ENCODE measurements at places on chromosomes 3 and 15.

DNA sequence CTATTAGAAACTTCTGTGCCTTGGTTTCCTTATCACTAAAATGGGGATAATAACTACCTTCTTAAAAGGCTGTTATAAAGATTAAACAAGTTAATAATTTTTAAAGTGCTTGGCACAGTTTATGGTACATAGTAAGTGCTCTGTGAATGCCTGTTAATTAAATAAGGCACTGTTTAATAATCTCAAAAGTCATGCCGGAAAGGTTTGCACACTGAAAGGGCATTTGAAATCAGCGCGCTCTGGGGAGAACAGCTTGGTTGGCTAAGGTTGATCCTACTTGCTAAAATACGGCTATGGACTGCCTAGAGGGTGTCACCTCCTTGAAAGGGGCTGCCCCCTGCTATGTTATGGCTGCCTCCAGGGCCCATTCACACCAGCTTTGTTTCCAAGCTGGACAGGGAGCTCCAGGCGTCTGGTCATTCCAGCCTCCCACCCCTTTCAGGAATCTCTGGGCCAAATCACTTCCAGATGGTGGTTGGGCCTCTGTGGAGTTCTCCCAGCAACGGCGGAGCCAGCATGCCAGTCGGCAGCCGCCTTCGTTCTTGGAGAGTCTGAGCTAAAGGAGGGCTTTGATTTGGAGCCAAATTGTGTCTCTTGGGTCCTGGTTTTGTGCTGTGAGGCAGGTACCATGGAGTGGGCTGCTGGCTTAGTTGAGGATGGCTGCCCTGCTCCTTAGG is 5.9 kb downstream of the FLNB start:
- DNase-seq, result no peak

DNA sequence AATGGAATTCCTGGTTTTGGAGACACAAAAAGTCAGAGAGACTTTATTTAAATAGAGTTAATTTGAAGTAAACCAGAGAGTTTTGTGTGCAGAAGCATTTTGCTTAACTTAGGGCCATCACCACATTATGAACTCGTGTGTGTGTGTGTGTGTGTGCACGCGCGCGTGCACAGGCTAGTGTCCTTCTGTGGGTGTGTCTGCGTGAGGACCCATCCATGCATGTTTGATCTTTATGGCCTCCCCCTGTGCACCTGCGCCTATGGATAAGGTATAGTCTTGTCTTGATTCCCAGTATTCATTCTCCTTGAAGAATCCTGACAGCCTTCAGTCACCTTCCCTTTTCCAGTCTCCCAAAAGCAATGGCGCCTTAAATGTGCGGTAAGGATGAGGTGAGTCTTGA is 26.0 kb downstream of the MUC20 start:
- DNase-seq, result no peak

- no peak for DNase-seq
These were observed 479.8 kb downstream of the PLOD2 start for GRCh38 chr3:145681181-145681580.

DNA sequence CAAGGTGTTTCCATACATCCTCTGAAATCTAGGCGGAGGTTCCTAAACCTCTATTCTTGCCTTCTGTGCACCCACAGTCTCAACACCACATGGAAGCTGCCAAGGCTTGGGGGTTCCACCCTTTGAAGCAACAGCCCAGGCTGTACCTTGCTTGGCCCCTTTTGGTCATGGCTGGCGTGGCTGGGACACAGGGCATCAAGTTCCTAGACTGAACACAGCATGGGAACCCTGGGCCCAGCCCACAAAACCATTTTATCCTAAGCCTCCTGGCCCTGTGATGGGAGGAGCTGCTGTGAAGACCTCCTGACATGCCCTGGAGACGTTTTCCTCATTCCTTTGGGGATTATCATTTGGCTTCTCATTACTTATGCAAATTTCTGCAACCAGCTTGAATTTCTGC is 739.0 kb upstream of the NECTIN3 start:
- no peak for DNase-seq

DNA sequence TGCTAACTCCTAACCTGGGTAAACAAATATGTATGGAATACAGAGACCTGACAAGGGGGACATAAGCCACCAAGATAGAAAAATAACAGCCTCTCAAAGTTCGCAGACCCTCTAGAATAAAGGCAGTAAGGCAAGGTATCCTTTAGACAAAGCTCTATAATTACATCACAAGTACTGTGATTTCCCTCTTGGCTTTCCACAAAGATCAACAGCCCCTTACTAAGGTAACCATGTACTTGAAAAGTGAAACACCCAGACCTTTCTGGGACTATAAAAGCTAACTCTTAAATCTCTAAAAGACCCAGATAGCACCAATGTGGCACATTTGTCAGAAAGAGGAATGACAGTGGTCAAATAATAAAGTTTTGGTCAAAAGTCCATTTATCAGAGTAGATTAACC is 51.9 kb downstream of the TBL1XR1 start:
- DNase-seq, result no peak

GRCh38 chr3:175484666-175485065 is 625.5 kb downstream of the NAALADL2 start:
- DNase-seq, result no peak

- DNase-seq, result no peak
These were observed 94.3 kb downstream of the SQOR start for GRCh38 chr15:45729141-45729540.

GRCh38 chr15:23437673-23438072 is 9.4 kb downstream of the GOLGA6L2 start:
- no peak for DNase-seq

DNA sequence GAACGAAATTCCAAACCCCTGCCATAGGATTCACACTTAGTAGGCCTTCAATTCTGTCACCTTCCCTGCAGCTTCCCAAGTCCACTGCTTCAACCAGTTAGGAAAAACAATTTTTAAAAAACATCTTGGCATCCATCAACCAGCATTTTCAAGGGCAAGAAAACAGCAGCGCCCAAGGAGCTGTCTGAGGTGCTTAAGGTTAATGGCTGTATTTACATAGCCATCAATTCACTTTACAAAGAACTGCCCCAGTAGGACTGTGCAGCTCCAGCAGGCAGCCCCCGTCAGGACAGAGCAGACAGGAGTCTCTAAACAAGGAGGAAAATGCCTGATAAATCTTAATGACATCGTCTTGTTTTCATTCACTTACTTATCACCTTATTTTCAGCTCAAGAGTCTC is 13.3 kb downstream of the TAFA4 start:
- DNase-seq, result no peak

- no peak for DNase-seq
These were observed 135.8 kb downstream of the RPL22L1 start for GRCh38 chr3:170734043-170734734.

DNA sequence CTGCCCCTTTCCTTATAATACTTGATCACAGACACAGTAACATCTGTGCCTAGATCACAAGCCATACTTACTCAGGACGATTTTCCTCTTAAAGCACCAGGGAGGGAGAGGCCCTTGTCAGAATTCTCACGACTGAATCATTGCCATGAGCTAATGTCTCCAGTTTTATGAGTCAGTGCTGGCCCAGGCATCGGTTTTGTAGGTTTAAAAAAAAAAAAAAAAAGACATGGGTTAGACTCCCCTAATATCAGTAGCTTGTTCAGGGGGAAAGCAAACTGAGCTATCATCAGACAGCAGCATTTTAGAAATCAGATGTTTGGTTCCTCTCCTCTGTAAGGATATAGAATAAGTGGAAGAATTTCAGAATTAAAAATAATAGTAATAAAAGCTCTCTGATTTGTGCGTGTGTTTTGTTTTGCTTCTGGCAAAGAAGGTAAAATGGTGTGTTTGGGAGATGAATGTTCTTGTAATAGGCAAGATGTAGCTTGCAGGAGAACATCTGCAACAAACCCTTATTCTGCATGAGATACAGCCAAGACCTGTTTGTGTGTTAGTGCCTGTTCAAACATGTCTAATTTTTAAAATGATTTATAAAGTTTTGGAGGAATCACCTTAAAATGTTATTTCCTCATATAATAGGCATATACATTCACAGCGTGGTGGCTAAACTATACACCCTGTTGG is 193.6 kb downstream of the TP63 start:
- no peak for DNase-seq

DNA sequence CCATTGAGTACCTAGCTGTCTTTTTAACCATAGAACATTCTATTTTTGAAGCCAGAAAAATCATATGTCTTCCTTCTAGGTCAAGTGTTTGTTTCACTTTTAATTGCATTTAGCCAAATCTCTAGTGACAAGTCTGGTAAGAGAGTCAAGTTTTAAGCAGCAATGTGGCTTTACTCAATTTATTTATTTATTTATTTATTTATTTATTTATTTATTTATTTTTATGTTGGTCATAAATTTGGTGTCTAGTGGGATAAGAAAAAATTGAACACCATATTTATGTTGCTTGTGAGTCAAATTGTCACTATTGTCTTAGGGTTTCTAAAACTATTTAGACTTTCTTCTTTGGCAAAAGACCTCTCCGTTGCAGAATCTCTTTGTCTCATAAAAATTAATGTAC is 174.5 kb upstream of the BCHE start:
- DNase-seq, result no peak

GRCh38 chr3:190166948-190167347 is 46.3 kb upstream of the P3H2 start:
- no peak for DNase-seq

DNA sequence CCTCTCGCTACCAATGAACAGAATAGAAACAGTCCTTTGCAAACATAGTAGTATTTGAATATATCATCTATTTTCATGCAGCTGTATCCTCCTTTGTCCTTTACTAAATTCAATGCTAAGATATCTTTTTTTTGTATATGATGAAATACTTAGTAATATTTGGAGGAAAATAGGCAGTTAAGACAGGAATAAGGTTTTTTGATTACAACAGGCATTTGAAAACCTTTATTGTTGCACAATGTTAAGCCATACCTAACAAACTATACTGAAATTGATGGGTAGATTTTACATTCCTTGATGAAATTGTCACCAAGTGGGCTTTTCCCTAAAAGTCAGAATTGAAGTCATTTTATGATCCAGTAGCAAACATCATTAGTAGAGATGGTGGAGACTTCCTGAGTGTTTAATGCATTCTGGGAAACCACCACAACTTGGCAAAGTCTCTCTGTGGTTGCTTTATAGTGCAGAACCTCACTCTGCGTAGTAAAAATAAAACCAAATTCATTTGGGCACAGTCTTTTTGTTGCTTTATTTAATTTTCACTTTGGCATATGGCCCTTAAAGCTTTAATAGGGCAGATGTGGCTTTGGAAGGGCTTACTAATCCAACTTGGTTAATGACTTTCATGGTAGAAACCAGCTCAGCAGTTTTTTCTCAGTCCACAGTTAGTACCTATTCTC is 216.0 kb downstream of the DIPK2A start:
- DNase-seq, result no peak

DNA sequence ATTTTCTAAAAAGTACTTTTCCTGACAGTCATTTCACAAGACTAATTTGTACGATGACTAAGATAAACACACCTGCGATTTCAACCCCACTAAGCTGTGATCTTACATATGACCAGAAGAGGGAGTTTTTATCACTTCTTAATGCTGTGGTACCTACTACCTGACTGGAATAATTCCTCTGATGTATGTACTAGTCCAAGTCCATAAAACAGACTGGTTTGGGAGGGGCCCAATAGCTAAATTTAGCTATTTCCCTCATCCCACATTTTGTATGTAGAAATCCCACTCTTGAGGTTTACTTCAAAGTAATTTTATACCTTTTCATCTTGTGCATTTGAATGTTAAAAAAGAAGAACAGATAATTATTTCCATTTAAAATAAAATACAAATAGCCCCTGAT is 49.7 kb upstream of the SCAANT1 start:
- no peak for DNase-seq

GRCh38 chr3:17585394-17586325 is 156.8 kb downstream of the TBC1D5 start:
- no peak for DNase-seq

- no peak for DNase-seq
These were observed 530.8 kb downstream of the DIPK2A start for GRCh38 chr3:144502402-144502801.

GRCh38 chr3:9862391-9863057 is 17.5 kb downstream of the CIDEC start:
- no peak for DNase-seq

DNA sequence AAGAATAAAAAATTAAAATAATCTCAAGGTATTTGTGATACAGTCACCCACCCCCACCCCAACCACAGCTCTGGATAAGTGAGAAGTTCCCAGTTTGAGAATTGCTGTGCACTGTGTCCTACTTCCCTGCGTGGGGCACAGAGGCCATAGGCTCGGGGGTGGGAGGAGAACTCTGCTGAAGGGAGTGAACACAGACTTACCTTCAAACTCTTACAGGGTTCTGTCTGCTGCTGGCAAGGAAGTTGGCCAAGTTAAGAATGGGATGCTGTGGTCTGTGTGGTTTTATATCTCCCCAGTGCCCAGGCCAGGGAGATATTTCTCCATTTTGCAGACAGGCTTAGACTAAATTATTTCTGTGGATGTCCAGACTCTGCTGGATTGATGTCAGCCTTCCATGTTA is 37.6 kb downstream of the SPTSSB start:
- DNase-seq, result no peak

DNA sequence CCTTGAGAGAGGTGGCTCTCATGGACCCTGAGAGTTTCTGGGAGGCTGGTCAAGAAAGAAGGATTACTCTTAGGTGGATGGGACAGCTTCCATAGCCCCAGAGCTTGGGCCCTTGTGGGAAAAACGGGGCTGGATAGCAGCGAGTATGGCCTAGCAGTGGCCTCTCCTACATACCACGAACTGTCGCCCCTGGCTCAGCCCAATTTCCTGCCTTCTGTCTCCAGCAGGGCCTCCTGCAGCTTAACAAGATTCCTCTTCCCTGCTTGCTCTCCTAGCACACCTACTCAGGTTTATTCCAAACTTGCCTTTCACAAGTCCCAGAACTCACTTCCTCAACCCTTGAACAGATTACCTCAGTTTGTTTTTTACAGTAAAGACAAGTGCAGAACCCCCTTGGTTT is 139.7 kb upstream of the TPM1 start:
- no peak for DNase-seq

DNA sequence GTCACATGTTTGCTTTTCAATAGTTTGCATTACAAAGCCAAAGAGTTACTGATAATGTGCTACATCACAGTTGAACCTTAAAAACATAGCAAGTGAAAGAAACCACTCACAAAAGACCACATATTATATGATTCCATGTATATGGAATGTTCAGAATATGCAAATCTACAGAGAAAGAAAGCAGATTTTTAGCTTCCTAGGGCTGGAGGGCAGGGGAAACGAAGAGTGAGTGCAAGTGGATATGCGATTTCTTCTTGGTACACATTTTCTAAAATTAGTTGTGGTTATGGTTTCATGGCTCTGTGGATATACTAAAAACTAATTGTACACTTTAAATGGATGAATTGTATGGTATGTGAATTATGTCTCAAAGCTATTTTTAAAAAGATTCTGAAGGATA is 4.0 kb upstream of the GBE1 start:
- no peak for DNase-seq

- peak; percentile 5 for DNase-seq
These were observed 97.5 kb downstream of the BDH1 start for GRCh38 chr3:197458179-197458707.

DNA sequence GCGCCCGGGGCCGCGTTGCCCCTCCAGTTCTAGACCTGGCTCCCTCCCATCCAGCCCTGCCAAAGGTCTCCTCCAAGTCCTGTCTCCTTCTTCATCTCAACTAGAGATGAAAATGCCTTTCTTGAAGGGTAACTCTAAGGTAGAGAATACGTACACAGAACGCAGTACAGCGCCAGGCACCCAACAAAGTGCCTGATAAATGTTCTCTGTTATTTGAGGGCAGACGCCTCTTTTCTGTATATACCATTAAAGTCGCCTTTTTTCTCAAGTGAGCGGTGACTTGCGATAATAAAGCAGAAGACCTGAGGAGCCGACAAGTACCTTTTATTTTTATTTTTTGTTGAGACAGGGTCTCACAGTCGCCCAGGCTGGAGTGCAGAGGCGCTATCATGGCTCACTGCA is 809 bp downstream of the CRTAP start:
- no peak for DNase-seq

GRCh38 chr3:173659972-173660371 is 262.4 kb downstream of the NLGN1 start:
- no peak for DNase-seq

Data from activated T-helper 1 cell treated with Interleukin-2 at 50 U/mL for 16 hours (primary cell).